ENCODE measurements at places on chromosomes 2 and 18. TPM values are rescaled to one million over a fixed set of nuclear protein-coding genes. Genes with fewer than 3 reads are reported as not detected.

GRCh38 chr2:20594957-20595356, 55.9 kb downstream of the HS1BP3 start:
- DNase-seq = no peak

DNA sequence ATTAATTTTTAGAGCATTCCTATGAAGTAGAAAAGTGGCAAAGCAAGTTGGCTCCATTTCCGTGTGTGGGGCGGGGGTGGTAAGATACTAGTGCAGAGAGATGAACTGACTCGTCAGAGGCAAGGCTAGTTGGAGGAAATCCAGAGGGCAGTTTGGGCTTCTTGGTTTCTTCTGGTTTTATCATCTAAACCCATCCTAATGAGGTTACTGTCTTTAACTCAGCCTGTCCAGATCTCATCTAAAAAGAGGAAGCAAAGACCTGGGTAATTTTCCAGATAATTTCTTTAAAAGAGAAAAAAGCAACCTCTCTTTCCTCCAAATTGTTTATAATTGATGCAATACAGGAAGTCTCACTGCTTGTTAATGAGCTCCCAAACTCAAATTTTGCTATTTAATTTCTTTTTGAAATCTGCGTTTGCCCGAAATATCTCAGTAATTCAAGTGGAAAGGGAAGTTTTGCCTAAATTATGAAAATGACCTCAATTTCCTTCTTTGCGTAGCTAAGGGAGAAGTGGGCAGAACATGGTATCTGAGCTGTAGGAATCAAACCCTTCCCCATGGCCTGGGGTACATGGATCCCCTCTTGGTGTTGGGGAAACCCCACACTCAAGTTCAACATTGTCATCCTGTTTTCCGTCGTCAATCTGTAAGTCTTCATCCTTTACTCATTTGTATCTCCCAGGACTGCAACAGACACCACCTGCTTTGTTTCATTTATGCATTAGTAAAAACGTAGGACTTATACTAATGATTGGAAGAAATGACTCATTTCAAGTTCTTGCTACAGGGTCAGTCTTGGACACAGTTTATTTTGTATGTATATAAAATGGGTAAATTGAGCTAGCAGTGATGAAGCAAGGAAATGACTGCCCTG, 89.1 kb upstream of the KLF7 start:
- DNase-seq = no peak

DNA sequence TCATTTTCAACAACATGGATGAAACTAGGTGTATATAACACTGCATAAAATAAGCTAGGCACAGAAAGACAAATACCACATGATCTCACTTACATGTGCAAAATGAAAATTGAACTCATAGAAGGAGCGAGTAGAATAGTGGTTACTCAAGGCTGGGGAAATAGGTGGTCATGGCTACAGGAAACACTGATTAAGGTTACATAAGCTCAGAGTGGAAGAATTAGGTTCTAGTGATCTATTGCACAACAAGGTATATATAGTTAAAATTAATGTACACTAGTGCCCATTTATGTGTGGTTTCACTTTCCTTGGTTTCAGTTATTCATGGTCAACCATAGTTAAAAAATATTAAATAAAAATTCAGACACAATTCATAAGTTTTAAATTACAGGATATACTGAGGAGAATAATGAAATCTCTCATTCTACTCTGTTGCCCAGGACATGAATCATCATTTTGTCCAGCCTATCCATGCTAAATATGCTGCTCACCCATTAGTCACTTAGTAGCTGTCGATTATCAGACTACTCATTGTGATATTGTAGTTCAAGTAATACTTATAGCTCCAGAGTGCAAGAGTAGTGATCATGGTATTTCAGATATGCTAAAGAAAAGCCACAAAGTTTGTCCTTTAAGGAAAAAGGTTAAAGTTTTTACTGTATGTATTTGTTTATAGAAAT, 1530.9 kb upstream of the LRRTM1 start:
- DNase-seq = peak; percentile 7

DNA sequence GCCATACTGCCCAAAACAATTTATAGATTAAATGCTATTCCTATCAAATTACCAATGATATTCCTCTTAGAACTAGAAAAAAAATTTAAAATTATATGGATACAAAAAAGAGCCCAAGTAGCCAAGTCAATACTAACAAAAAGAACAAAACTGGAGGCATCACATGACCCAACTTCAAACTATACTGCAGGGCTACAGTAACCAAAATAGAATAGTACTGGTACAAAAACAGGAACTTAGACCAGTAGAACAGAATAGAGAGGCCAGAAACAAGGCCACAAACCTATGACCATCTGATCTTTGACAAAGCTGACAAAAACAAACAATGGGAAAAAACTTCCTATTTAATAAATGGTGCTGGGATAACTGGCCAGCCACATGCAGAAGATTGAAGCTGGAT, 86.1 kb upstream of the KYNU start:
- no peak for DNase-seq

GRCh38 chr2:156470975-156471583, 34.9 kb downstream of the GPD2 start:
- no peak for DNase-seq

DNA sequence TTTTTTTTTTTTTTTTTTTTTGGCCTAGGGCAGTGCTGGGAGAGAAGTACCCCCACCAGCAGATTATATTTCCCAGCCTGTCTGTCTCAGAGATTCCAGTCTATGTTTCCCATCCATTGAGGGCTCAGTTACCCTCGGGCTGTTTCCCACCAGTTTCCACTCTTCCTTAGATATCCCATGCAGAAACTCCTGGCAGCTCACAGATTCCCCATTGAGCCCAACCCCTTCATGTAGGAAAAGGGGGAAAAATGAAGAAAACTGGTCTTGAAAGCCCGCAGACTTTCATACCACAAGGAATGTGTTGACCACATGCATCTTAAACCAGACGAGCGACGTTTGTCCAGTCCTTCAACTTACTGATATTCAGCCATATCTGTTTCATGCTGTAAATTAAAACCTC, 15.2 kb downstream of the ASXL3 start:
- no peak for DNase-seq

GRCh38 chr18:63972002-63972376, 2.1 kb downstream of the SERPINB8 start:
- no peak for DNase-seq

- no peak for DNase-seq
Measured at GRCh38 chr2:221465776-221466175, 106.3 kb downstream of the EPHA4 start.

DNA sequence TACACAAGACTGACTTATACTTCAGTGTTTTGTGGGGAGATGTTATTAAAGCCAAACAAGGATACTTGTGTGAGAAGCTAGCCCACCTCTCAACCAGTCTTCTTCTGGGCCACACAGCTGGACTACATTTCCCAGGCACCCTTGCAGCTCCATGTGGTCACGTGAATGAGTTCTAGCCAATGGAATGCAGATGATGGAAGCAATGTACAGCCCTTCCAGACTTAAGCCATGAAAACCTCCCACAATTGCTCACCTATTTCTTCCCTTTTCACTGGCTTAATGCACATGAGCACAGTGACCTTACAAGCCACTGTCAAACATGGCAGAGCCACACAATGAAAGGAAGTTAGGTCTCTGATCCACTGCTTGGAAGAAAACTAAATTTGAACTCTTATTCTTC, 20.4 kb upstream of the FEZ2 start:
- DNase-seq = peak; percentile 10

- no peak for DNase-seq
Measured at GRCh38 chr2:218060118-218060517, 8.9 kb upstream of the RUFY4 start.

DNA sequence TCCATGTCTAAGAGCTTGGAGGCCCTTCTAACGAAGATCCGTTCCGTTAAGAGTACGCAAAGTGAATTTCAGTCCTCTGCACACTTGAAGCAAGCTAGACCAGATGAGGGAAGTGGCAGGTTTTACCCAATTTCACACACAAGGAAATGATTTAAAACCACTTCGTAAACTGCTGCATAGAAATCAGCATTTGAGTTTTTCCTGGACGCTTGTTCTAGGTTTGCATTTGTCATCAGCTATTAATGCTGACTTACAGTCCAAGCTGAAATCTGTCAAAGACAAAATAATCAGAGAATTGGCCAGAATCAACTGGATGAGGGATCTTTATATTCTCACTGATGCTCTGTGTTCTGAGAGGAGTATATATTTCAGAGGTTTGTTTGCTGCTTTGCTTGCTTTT, 117.6 kb upstream of the RASGRP3 start:
- DNase-seq = no peak

GRCh38 chr2:36561237-36561944, 36.6 kb downstream of the FEZ2 start:
- DNase-seq = peak; percentile 82

DNA sequence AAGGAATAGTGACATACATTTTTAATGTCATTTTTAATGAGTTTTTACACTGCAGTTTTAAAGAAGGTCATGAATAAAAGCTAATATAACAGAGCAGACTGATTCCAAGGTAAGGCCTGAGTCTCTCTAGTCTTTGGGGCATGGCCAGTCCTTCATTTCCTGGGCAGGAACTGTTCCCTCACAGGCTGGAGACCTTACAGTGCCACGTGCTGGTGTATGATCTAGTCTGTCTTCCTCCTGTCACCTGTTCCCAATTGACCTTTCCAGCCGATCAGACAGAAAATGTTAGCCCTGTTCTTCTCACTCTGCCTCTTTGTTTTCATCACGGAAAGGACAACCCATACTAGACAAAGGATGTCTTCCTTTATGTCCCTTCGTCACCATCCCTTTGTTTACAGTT, 33.6 kb downstream of the ZCCHC2 start:
- no peak for DNase-seq

DNA sequence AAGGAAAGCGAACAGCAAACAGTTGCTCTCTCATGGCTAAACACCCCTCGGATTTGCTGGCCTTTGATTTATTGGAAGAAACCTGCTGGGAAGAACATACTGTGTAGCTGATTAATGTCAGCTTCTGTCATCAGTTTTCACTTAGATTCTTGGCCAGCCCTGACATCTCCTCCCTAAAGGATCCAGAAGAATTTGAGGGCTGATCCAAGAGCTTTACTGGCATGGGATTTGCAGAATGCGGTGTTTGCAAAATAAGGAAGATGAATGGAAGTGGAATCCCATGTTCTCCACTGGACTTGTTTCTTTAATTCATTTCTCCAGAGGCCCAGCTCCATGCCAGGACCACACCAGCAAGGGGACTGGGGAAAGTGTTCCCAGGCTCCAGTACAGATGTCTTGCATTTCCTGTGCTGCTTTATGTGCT, 80.5 kb downstream of the RDH14 start:
- DNase-seq = no peak

GRCh38 chr2:32805104-32806095, 141.4 kb upstream of the LTBP1 start:
- DNase-seq = no peak

- DNase-seq = no peak
Measured at GRCh38 chr18:14104201-14104600, 28.0 kb downstream of the ZNF519 start.

DNA sequence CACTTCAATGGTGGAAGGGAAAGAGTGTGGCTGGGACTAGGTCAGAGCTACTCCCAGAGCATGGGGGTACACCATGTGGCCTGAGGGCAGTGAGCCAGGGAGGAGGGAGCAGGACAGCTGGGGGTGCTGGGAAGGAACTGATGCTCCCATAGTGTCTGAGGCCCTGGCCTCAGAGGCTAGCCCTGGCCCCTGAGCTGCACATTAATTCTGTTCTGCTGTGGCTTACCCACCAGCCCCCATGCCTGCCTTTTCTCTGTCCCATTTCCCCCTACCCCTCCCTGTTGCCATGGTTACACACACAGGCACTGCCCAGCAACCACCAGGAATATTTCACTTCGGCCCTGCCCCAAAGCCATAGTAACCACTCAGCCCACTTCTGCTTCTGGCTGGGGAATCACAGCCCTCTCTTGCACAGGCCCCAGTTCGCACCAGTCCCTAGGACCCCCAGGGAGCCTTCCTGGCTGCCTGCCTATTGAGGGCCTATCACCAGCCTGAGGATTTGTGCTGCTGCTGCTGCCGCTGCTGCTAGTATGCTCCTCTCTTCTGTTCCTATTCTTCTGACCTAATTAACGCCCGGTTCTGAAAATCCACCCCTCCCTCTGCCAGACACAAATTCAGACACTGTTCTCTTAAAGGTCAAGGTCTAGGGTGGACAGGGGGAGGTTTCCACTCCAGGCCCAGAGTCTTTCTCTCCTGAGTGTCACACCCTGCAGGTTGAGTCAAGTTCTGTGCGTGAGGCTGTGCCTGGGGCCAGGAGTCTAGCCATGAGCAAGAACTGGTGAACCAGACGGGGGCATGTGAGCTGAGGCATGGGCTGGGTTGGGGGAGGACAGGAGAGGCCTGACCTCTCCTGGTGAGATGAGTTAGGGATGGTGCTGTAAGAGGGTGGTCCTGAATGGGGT, 87.1 kb upstream of the MCFD2 start:
- DNase-seq = no peak

- no peak for DNase-seq
Measured at GRCh38 chr2:35714883-35715282, 640.7 kb upstream of the CRIM1 start.

DNA sequence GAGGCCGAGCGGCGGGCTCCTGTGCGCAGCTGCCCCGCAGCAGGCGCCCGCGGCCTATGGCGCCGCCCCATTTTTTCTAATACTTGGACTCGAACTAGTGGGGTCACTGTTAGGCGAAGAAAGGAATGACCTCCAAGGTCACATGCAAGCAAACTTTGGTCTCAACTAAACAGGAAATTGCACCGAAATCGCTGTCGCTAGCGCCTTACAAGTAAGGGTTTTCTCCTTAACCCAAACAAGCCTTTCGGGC, 339 bp downstream of the ACAA2 start:
- no peak for DNase-seq

DNA sequence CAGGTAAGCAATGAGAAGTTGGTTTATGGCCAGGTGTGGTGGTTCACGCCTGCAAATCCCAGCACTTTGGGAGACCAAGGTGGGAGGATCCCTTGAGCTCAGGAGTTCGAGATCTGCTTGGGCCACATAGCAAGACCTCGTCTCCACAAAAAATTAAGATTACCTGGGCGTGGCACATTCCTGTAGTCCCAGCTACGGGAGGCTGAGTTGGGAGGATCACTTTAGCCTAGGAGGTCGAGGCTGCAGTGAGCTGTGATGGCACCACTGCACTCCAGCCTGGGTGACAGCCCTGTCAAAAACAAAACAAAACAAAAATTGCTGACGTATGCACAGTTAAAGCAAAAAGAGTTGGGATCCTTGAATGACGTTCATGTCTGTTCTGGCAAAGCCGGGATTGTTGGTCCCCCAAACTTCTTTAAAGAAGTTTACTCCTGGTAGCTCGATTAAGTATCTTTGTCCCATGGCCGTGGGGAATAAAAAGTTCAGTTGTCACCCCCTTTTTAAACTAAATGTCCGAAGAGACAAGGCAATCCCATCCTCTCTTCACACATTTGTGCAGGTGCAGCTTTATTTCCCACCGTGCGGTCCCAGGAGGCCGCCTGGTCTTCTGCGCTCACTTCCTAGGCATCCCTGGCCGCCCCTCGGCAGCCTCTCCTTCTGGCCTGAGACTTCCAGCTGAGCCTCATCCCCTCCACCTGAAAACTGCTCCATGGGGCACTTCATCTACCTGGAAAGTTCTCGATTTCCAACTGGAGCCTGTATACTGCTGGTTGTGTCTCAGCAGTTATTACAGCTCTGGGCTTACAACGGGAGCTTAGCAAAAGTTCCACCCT, 762 bp upstream of the SPOPL start:
- DNase-seq = no peak

- no peak for DNase-seq
Measured at GRCh38 chr2:223723954-223724411, 113.4 kb downstream of the AP1S3 start.

- no peak for DNase-seq
Measured at GRCh38 chr18:8952769-8953760, 149.4 kb upstream of the NDUFV2 start.

The IL1A gene
- 1.4 TPM for total RNA-seq

The ST8SIA5 gene
- total RNA-seq = not detected

The ICOS gene
- not detected for total RNA-seq

The TMEM37 gene
- 1.2 TPM for total RNA-seq

The GEN1 gene
- 12.7 TPM for total RNA-seq

The UGT1A8 gene
- total RNA-seq = not detected
